Uterus (tissue), 4 donors: ENCODE measurements at places on chromosomes 4 and X. TPM values are rescaled to one million over a fixed set of nuclear protein-coding genes. Genes with fewer than 3 reads are reported as not detected.

- DNase-seq, result no peak
These were observed 55.0 kb upstream of the SCML1 start for GRCh38 chrX:17682259-17682658.

DNA sequence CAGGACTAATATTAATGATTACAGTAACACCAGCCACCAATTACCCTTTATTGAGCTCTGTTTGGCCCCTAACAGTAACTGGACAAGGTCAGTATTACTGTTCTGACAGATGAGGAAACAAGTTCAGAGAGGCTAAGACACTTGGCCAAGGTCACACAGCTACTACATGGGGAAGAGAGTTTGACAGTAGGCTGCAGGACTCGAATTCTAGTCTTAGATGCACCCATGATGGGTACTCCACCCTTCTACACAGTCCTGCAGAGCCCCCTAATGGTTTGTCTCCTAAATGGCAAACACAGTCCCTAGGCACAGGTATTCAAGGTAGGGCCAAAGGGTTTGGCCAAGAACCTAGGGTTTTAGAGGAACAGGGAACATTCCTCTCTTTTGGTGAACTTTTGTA, 93.9 kb downstream of the NSUN7 start:
- DNase-seq, result no peak

GRCh38 chrX:107597264-107597663, 31.0 kb upstream of the PRPS1 start:
- no peak for DNase-seq

- DNase-seq, result no peak
These were observed 995.3 kb upstream of the GRIA3 start for GRCh38 chrX:122188751-122189150.

Gene BEX1
- 12.1 TPM for total RNA-seq

Gene HSFX3
- total RNA-seq, result not detected

Gene LIAS
- total RNA-seq, result 11.8 TPM

Gene GAB1
- total RNA-seq, result 65.3 TPM
